Caco-2 (cell line): ENCODE measurements at places on chromosomes 13 and 19. TPM values are rescaled to one million over a fixed set of nuclear protein-coding genes. Genes with fewer than 3 reads are reported as not detected.
A peak's percentile ranks its signal among the peaks of the same experiment; 100 is the strongest.

DNA sequence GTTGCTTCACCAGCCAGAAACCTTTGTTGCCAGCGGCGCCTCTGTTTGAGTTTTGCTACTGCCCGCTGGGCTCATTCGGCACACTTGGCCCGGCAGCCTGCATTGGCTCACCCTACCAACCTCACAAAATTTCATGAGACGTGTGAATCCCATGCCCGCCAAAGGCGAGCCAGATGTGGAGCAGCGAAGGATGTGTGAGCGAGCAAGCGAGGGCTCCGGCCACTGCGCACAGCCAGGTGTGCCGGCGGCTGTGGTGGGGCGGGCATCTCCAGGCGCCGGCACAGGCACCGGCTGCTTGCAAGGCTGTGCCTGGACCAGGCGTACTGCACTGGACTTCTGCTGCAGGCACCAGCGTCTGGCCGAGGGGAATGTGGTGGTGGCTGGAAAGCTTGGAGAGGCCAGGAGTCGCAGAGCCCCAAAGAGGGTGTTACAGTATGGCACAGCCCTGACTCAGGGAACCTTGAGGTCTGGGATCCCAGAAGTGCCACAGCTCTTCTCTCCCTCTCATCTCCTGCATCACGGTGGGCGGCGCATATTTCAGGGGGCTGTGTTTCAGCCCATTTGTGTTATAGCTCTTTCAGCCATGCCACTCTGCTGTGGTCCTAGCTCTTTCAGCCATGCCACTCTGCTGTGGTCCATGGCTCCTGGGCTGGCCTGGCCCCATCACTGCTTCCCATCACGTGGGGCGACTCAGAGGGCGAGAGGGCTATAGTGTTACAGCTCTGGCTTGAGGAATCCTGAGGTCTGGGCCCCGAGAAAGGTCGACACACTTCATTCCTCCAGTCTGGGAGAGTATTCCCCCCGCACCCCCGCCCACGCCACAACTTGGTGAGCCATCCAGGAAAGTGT, 592.0 kb upstream of the SLITRK5 start:
- no peaks in the 10 kb centered on the region for H3K36me3 ChIP-seq
- no peaks in the 10 kb centered on the region for H3K4me1 ChIP-seq
- no peaks in the 10 kb centered on the region for H3K27me3 ChIP-seq
- no peak overlapping the region for H3K27ac ChIP-seq
- H3K4me3 ChIP-seq, result no peak overlapping the region
- no peak for DNase-seq

GRCh38 chr13:92833071-92833470, 393.5 kb upstream of the GPC6 start:
- H3K4me1 ChIP-seq, result no peaks in the 10 kb centered on the region

- H3K27ac ChIP-seq, result no peak overlapping the region
- DNase-seq, result no peak
- no peak overlapping the region for H3K4me3 ChIP-seq
- no peaks in the 10 kb centered on the region for H3K36me3 ChIP-seq
- H3K4me1 ChIP-seq, result peaks cover 12% of the 10 kb centered on the region
- no peaks in the 10 kb centered on the region for H3K27me3 ChIP-seq
Observed at GRCh38 chr19:54421169-54421516, 5.9 kb downstream of the TTYH1 start.

The HPN gene
- 20.8 and 21.1 TPM in 2 replicates for total RNA-seq

DNA sequence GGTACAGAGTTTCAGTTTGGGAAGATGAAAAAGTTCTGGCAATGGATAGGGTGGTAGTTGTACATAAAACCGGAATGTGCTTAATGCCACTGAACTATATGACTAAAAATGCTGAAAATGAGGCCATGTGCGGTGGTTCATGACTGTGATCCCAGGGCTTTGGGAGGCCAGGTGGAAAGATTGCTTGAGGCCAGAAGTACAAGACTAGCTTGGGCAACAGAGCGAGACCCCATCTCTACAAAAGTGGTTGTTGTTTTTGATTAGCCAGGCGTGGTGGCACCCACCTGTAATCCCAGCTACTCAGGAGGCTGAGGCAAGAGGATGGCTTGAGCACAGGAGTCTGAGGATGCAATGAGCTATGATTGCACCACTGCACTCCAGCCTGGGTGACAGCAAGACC, 12.8 kb downstream of the SMAD9 start:
- H3K27me3 ChIP-seq, result no peaks in the 10 kb centered on the region
- no peaks in the 10 kb centered on the region for H3K36me3 ChIP-seq
- DNase-seq, result no peak
- no peak overlapping the region for H3K4me3 ChIP-seq
- H3K27ac ChIP-seq, result no peak overlapping the region

DNA sequence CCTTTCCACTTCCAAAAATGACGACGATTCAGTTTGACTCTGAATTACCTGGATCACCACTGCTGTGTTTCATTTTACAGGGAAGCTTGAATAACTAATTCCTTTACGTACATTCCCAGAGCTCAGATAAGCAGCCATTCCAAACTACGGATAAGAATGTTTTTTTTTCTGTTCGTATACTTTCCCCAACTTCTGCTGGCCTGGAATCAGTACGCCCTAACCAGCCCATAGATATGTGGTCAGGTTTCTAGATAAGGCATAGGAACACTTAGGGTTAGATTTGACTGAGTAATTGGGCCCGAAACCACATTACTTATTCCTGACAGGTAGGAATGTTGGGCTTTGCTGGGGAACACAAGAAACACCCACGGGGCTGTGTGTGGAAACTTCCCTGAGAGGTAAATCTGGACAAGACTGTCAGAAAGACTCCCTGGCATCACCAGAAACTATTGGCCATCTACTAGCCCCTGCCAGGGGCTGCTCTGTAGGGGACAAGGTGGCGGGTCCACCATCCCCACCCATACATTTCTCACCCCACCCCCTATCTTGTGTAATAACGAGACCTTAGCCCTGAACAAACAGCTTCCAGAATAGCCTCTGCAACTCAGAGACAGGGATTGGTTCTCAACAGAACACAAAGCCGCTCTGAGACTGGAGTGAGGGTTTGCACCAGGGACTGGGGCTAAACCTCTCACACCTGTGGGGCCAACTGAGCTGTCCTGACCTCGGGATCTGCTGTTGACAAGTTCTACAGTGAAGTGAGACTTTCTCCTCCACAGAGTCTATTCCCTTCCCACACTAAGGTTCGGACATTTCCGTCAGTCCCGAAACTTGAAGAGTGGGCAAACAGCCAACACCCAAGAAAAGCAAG, 15.6 kb downstream of the RHPN2 start:
- H3K4me1 ChIP-seq, result peaks cover 70% of the 10 kb centered on the region
- no peaks in the 10 kb centered on the region for H3K27me3 ChIP-seq
- H3K27ac ChIP-seq, result peak overlapping the region; percentile 98
- no peaks in the 10 kb centered on the region for H3K36me3 ChIP-seq

DNA sequence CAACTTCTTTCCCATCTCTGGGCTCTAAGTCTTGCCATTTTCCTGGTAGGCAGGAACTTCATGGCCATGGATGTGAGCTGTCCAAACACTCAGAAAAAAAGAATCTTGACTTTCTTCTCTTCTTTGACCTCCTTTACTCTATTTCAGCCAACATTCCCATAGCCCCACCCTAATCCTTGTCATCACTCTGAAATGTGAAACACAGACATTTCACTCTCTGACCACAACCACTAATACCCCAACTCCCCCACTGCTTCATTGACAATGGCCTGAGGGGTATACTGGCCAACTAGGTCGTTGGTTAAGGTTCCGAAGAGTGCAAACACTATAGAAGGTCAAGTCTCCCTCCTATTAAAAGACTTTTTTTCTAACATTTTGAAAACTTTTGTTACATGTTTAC, 4.7 kb upstream of the CYP2A13 start:
- H3K27ac ChIP-seq, result no peak overlapping the region
- no peak overlapping the region for H3K4me3 ChIP-seq
- H3K4me1 ChIP-seq, result no peaks in the 10 kb centered on the region
- no peak for DNase-seq
- no peaks in the 10 kb centered on the region for H3K36me3 ChIP-seq

- no peak overlapping the region for H3K27ac ChIP-seq
- H3K36me3 ChIP-seq, result no peaks in the 10 kb centered on the region
- DNase-seq, result no peak
- no peaks in the 10 kb centered on the region for H3K4me1 ChIP-seq
- no peaks in the 10 kb centered on the region for H3K27me3 ChIP-seq
Observed at GRCh38 chr19:15759962-15760565, 22.3 kb downstream of the OR10H3 start.

DNA sequence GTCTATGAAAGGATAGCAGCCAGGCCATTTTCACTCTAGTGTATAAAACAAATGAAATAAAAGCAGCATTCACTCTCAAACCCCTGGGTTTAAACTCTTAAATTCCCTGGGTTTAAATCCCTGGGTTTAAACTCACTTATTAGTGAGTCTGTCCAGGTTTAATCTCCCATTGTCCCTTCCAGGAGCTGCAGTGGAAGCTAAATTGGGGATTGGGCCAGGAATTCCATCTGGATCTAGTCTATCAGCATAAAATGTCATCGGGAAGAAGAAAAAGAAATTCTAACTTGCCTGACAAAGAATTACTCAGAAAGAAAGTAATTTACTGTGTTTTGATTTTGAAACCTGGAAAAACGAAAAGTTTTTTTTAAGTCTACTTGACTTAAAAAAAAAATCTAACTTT, 54.8 kb downstream of the FRY start:
- no peaks in the 10 kb centered on the region for H3K27me3 ChIP-seq
- no peak for DNase-seq
- H3K27ac ChIP-seq, result no peak overlapping the region
- no peaks in the 10 kb centered on the region for H3K36me3 ChIP-seq
- no peak overlapping the region for H3K4me3 ChIP-seq
- peaks cover 22% of the 10 kb centered on the region for H3K4me1 ChIP-seq

GRCh38 chr13:19759669-19760068, 23.1 kb downstream of the PSPC1 start:
- peaks cover 1% of the 10 kb centered on the region; the same call in 1 of the 2 replicates for H3K36me3 ChIP-seq
- no peaks in the 10 kb centered on the region for H3K4me1 ChIP-seq
- no peaks in the 10 kb centered on the region for H3K27me3 ChIP-seq
- H3K27ac ChIP-seq, result no peak overlapping the region
- H3K4me3 ChIP-seq, result no peak overlapping the region

The SPC24 gene
- 35.7 and 44.8 TPM in 2 replicates for total RNA-seq

The NKPD1 gene
- 2.4 and 2.9 TPM in 2 replicates for total RNA-seq

The OR7D2 gene
- total RNA-seq, result not detected in 2 replicates

DNA sequence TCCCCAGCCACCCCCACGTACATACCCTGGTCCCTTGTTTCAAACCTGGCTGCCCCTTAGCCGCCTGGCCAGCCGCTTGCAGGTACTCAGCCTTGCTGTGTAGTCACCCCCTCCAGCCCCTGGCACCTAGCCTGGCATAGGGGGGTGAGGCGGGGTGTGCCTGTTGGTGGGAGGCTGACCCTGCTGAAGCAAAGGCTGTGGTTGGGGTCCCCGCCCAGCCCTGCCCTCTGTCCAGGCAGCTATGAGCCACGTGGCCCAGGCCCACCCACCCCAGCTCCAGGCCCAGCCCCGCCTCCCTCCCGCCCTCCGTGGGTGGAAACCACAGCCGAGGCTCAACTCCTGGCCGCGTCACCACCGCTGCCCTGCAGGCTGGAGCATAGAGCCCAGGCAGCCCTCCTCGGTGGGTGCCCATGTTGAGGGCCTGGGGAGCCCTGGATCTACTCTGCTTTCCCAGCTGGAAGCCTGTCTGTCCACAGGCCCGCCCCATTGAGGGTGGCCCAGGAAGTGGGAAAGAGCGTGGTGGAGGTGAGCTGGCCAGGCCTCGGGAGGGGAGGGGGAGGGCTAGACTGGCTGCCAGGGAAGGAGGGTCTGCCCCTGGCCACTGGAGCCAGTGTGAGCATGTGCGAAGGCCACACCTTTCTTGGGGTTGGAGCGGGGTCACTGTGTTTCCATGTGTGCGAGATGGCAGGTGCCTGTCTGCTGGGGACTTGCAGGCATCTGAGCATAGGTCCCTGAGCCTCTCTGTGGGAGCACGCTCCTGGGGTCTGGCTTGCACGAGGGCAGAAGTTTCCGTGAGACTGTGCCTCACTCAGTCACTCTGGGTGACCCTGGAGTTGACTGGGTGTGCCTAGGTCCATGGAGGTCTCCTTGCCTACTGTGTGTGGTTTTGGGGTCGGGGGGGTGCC, 31.0 kb downstream of the PAK4 start:
- H3K4me3 ChIP-seq, result no peak overlapping the region
- peaks cover 73% of the 10 kb centered on the region for H3K4me1 ChIP-seq
- peaks cover 3% of the 10 kb centered on the region for H3K36me3 ChIP-seq
- no peak for DNase-seq
- H3K27ac ChIP-seq, result peak overlapping the region; percentile 91

- peaks cover 5% of the 10 kb centered on the region; the same call in 1 of the 2 replicates for H3K4me1 ChIP-seq
- DNase-seq, result peak; percentile 86
Observed at GRCh38 chr19:58228585-58229254, at the start of gene ZNF544. Gene ZNF544 (plus strand): TSS chr19:58228914. CDS start chr19:58244024, 15,110 bp downstream.

The PRMT1 gene
- total RNA-seq, result 326 and 343 TPM in 2 replicates

DNA sequence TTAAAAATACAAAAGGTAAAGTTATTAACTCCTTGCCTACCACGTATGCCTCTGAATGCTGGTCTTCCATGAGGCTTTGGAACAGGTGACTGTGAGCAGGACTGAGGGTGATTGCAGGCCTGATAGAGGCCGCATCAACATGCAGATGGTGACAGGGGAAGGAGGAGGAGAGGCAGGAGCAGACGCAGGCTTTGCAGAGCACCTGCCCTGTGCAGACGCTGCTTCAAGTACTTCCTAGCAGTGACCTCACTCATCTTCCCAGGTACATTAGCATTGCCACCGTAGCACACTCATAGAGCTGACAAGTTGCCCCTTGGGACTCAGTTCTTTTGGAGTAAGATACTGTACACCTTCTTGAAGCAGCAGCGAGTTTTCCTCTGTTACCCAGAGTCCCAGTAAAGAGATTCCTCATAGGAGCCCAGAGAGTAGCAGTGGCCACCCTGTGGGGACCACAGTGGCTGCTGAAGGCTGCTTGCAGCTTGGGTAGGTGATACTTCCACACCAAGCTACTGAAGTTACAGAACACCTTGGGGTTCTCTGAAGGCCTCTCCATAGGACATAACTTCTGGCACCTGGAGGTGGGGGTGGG, 56.0 kb downstream of the ZNF536 start:
- H3K27ac ChIP-seq, result no peak overlapping the region
- H3K4me3 ChIP-seq, result no peak overlapping the region
- no peaks in the 10 kb centered on the region for H3K36me3 ChIP-seq
- H3K4me1 ChIP-seq, result no peaks in the 10 kb centered on the region

- H3K4me1 ChIP-seq, result peaks cover 15% of the 10 kb centered on the region
- H3K36me3 ChIP-seq, result no peaks in the 10 kb centered on the region
- peak overlapping the region; percentile 85; the same call in 1 of the 2 replicates for H3K4me3 ChIP-seq
- no peak for DNase-seq
- no peak overlapping the region for H3K27ac ChIP-seq
- H3K27me3 ChIP-seq, result no peaks in the 10 kb centered on the region
Observed at GRCh38 chr13:41313117-41313516, 2.0 kb downstream of the NAA16 start.

DNA sequence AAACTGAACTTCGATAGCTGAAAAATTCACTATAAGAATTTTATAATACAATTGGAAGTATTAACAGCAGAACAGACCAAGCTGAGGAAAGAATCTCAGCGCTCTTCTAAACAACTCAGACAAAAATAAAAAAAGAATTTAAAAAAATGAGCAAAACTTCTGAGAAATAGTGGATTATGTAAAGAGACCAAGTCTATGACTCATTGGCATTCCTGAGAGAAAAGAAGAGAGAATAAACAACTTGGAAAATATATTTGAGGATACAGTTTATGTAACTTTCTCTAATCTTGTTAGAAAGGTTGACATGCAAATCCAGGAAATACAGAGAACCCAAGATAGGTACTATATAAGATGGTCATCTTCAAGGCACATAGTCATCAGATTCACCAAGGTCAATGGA, 25.4 kb downstream of the SLC25A15 start:
- H3K27ac ChIP-seq, result no peak overlapping the region
- H3K4me3 ChIP-seq, result no peak overlapping the region
- no peaks in the 10 kb centered on the region; the same call in 1 of the 2 replicates for H3K4me1 ChIP-seq
- H3K36me3 ChIP-seq, result peaks cover 2% of the 10 kb centered on the region; the same call in 1 of the 2 replicates
- no peak for DNase-seq
